ENCODE measurements at places on chromosomes 4 and X.

- no peak for DNase-seq
Observed at GRCh38 chr4:19010761-19011160, 989.2 kb upstream of the LCORL start.

GRCh38 chrX:43707812-43708548, 51.9 kb downstream of the MAOA start:
- no peak for DNase-seq

DNA sequence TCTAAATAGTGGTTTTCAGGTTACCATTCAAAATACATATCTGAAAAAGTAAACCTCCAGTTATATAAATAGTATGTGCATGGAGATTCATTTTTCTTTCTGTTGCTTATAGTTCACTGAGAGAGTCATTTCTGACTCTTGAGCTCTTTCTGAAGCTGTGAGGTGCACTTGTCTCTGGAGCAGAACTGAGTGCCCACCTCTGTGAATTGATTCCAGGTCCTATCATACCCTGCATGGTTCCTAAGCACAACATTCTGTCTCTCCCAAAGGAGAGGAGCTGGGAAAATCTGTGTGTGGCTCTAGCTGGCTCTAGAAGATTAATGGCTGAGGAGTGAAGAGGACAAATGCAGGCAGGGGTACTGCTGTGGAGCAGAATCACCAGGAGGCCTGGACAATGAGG, 161.6 kb upstream of the HCCS start:
- DNase-seq, result no peak

DNA sequence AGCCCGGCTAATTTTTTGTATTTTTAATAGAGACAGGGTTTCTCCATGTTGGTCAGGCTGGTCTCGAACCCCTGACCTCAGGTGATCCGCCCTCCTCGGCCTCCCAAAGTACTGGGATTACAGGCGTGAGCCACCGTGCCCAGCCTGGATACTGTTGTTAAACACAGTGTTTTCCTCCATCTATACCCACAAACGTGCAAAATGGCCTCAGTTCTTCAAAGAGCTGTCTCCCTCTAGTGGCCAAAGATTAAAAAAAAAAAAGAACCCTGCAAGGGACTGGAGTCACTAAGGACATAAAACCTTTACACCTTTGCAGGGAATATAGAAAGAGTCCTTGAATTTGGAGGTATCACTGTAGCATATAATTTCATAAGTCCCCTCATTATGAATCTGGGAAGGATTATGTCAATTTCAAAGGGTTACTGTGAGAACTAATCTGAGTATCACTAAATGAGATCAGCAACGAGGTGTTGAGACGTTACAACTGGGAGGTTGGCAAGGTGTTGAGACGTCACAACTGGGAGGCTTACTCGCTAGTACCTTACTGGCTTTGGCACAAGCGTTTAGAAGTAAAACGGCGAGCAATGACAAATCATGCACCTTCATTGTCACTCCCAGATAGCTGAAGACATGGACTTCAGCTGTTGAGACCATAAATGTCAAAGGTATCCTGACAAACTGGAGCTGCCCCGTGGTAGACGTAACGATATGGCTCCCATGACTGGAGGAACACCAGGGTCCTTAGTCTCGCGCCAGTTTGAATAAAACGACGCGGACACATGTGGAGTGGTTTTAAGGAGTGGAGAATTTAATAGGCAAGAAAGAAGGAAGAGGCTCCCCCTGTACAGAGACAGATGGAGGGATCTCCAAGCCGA, 33.4 kb upstream of the ENPP6 start:
- DNase-seq, result peak; percentile 56

GRCh38 chr4:55437356-55437796, 41.6 kb downstream of the TMEM165 start:
- no peak for DNase-seq

GRCh38 chr4:139890816-139891215, 225.2 kb downstream of the MGST2 start:
- DNase-seq, result no peak

GRCh38 chr4:5916229-5916628, 23.3 kb upstream of the CRMP1 start:
- DNase-seq, result no peak

DNA sequence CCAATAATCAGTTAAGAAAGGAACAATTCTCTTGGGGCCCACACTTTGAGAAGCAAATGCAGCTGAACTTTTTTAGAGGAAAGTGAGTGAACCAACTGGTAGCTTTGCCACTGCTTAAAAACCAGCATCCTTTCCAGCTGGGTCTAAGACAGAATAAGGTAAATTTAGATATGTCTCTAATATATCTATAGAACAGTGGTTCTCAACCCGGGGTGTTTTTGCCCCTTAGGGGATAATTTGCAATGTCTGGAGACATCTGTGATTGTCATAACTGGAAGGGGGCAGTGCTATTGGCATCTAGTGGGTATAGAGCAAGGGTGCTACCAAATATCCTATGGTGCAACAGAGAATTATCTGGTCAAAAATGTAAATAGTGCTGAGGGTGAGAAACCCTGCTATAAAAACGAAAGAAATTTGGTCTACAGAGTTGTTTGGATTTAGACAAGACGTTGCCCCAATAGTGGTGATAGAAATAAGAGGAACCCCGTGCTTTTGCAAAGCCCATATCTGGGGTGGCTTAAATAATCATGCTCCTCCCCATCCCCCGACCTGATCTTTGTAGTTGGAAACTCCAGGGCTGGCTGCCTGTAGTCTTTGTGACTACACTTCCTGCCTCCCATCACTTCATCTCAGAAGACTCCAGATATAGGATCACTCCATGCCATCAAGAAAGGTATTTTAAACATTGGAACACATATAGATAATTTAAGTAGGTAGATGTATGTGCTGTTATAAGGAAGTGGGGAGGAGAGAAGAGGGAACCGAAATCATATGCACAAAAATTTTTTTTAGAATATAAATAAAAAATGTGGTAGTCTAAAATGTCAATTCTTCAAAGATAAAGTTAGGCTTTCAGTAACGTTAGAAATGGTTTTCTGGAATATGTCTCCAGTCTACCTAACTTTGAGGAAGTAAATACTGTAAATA, at the start of gene TLR7:
TLR7 (plus strand) TSS at position 622 of the 927 bp plus-strand sequence. CDS start 507 bp downstream, outside the sequence.
- DNase-seq, result no peak

GRCh38 chrX:66632473-66632872, 6.4 kb downstream of the EDA2R start:
- DNase-seq, result no peak

DNA sequence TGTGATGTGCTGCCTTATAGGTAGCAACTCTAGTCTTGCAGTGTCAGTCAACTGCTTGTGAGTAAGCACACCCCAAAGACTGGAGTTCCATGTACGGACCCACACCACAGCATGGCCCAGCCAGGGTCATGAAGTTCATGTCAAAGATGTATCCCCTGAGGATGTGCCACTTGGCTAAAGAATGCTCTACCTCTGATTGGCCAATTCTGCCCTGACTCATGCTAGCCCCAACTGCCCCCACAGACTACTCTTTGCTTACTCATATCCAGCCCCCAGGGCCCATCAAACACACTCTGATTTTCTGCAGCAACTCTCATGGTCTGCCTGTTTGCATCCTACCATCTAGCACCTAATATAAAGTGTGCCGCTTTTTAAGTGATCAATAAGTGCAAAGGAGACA, 62.5 kb downstream of the CHRDL1 start:
- no peak for DNase-seq

- peak; percentile 53 for DNase-seq
Observed at GRCh38 chr4:6942238-6942800, 32.7 kb downstream of the TBC1D14 start.
